Astrocyte of the hippocampus (primary cell): ENCODE measurements at places on chromosomes 11 and 22.

DNA sequence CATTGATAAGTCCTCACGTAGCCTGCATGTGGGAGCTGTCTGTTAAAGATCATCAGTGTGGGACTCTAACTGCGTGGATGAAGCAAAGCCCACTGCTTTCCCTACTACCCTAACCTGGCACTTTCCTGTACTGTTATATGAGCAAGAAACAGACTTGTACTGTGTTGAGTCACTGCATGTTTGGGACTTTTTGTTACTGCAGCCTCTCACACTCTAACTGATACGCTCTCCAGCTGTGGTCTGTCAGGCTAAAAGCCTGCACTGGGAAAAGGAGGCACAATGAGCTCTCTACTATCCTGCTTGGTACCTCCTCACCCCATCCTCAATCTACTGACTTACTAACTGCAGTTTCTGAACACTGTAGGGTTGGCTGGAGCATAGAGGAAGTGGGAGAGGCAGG, 93.7 kb upstream of the PLET1 start:
- no peak for DNase-seq

GRCh38 chr11:67256477-67257135, 9.7 kb upstream of the GRK2 start:
- no peak for DNase-seq

DNA sequence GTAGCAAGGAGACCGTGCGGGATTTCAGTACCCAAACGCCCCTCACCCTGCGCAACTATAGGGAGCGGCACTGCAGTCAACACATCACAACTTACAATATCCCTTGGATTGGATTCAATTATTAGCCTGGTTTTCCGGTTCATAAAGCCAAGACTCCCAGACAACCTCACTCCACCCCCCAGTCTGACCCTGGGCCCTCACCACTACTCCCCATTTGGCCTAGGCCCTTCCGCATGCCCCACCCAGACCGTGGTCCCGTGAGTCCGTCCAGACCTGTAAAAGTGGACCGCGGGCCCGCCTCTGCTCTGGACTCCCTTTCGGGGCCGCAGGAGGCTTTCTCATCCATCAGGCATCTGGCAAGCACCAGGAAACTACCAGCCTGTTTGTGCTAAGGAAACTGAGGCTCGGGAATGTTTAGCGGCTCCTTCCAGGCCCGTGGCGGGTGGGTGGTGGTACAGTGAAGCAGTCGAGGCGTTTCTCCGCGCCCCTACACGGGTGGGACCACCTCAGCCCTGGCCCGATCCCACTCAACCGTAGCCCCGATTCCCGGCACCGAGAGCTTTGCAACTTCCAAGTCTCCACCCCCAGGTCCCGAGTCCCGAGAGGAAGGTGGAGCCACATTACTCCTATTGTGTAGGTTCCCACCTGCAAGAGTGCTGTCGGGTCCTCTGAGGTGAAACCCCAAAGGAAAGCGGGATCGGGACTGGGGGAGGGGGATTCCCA, 679 bp upstream of the DPP3 start:
- peak; percentile 58 for DNase-seq

DNA sequence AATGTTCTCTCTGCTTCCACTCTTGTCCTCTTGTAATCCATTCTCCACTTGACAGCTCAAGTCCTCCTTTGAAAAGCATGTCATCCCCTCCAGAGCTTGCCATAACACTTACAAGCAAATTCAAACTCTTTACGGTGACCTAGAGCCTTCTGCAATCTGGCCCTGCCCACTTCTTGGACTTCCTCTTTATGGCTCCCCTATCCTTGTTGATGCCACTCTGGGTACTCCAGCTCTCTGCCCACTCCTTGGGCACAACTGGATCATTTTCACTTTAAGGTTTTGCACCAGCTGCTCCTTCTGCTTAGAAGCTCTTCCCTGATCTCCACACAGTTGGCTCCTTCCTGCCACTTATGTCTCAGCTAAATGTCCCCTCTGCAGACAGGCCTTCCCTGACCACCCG, 217.9 kb downstream of the DSCAML1 start:
- DNase-seq: no peak

DNA sequence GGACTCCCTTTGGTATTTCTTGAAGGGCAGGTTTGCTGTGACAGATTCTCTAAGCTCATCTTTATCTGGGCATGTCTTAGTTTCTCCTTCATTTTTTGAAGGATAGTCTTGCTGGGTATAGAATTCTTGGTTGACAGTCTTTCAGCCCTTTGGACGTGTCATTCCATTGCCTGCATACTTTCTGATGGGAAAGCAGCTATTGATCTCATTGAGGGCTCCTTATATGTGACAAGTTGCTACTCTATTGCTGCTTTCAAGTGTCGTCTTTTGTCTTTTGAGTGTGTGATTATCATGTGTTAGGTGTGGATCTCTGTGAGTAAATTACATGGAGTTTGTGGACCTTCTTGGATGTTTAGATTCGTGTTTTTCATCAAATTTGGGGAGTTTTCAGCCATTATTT, 21.9 kb downstream of the IGHMBP2 start:
- no peak for DNase-seq

- DNase-seq: no peak
These were observed 397.4 kb downstream of the SOX6 start for GRCh38 chr11:15958910-15959309.

- DNase-seq: no peak
These were observed 53.4 kb upstream of the SPATA19 start for GRCh38 chr11:133898770-133899115.

- DNase-seq: peak; percentile 69
These were observed 3.9 kb downstream of the MAML2 start for GRCh38 chr11:96338910-96339705.

DNA sequence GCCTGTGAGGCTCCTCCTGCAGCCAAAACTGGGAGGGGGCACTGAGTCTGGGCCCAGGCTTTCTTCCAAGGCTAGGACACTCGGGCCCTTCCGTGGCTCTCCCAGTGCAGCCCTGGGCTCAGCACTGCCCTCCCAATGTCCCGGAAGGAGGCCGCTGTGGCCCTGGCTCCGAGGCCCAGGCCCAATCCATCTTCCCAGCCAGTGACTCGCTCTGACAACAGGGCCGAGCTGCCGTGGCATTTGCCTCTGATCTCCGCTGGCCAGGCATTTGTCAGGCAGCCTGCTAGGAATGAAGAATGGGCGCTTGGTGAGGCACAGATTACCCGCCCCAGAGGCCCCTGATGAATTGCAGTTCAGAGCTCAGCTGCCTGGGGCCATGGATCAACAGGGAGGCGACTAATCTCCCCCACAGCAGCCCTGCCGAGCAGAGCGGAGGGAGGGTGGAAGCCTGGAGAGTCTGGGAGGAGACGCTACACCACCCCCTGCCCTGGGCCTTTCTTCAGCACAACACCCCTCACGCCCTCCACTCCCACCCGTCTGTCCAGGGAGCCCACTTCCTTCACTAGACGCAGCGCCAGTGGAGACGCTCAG, 8.3 kb downstream of the FXYD2 start:
- DNase-seq: peak; percentile 69

DNA sequence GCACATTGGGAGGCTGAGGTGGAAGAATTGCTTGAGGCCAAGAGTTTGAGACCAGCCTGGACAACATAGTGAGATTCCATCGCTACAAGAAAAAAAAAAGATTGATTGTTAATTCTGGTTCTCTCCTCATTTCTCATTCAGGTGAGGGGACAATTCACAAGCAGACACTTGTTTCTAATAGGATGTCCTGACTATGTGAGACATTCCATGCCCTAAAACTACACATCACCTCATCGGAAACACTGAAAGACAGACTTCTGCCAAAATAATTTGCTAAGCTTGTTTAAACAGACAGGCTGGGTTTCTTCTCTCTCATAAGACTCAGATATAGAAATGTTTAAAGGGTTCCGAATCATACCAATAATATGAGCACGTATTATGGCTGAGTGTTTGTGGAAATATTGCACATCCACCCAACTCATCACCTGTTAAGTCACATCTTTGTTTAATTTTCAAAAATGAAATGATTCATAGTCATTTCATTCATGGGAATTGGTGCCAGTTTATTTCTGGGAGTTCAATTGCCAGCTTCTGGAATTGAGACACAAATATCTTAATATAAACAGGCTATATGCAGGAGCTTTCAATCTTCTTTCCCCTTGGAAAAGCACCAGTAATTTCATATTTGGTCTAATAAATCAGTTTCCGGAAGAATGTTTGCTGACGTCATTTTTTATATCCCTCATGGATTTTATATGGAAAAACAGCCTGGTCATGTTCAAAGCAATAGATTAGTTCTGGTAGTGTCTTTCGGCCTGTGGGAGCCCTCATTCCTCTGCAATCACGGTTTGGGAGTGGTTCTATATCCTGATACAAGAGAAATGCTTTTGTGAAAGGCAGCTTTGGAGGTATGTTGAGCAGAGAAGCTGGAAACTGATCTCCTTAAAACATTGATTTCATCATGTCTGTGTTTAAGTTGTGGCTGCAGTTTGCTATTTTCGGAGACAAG, 87.0 kb downstream of the BDNF start:
- no peak for DNase-seq

GRCh38 chr11:27347359-27348339, 15.4 kb downstream of the CCDC34 start:
- DNase-seq: peak; percentile 18

DNA sequence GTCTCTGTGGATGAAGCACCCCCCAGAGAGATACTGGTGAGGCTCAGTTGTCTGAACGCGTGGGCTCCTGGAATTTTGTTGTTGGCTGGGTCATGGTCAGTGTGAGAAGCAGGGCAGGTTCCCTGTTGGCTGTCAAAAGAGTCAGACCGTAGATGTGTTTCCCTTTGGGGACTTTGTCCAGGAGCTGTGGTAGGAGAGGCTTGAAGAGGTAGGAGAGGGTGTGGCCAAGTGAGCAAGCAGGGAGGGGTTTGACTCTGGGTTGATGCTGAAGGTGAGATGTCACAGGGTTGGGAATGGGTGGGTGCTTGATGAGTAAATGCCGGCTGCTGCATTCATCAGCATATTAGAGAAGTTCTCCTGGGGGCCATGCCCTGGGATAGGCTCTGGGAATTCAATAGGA, 803.2 kb downstream of the TBC1D22A start:
- no peak for DNase-seq

- DNase-seq: peak; percentile 38
These were observed 34.4 kb upstream of the DNAJB13 start for GRCh38 chr11:73916435-73916834.

- peak; percentile 63 for DNase-seq
These were observed 86.0 kb downstream of the FEZ1 start for GRCh38 chr11:125410091-125410490.

DNA sequence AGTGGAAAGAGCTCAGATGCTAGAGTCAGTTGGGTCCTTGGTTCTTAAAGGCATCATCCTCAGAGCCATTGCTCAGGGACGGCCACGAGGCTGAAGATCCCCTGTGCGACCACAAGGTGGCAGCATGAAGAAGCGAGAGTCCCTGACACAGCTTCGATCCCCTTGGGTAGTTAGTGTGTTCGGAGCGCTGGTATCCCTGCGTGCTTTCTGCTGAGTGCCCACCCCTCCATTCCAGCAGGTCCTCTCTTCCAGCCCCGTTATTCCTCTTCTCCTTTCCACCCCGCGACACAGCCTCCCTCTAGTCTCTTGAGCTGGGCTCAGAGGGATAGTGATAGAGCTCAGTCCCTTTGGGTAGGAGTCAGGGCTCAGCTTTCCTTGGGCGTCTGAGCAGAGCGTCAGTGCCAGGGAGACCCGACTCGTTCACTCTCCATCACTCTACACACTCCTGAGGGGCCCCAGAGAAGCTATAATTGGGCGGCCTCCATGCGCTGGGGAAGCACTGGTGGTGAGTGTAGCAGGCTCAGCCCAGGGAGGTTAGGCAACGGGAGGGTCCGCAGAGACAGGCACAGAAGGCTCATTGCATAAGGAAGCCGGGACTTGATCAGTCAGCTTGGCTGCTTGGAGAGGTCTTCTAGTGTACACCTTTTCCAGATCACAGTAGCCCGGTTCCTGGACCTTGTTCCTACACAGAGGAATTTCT, at the start of gene OR51D1:
Gene OR51D1, plus strand, starts transcription at position 516 of the 700 bp plus-strand sequence. CDS start 2,314 bp downstream, outside the sequence.
- DNase-seq: peak; percentile 82

DNA sequence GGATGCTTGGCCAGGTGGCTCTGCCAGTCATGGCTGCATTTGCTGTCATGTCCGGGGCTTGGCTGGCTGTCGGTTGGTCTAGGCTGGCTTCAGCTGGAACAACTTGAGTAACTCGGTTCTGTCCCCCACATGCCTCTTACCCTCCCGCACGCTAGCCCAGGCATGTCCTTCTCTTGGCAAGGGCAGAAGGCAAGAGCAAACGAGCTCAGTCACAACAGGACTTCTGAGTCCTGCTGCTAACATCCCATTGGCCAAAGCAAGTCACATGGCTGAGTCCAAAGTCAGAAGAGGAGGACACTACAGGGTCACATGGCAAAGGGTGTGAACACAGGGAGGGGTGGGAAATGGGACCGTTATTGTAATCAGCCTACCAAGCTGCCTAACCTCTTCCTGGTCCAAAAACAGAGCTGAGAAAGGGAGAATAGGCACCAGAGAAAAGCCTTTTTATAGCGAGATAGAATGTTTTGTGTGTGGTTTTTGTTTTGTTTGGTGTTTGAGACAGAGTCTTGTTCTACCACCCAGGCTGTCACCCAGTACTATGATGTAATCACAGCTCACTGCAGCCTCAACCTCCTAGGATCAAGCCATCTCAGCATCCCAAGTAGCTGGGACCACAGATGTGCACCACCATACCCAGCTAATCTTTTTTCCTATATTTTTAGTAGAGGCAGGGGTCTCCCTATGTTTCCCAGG, 81.9 kb downstream of the MN1 start:
- no peak for DNase-seq

- DNase-seq: no peak
These were observed 4.8 kb downstream of the SAAL1 start for GRCh38 chr11:18100926-18101656.

- no peak for DNase-seq
These were observed 1.4 kb downstream of the MOV10L1 start for GRCh38 chr22:50091092-50091768.

DNA sequence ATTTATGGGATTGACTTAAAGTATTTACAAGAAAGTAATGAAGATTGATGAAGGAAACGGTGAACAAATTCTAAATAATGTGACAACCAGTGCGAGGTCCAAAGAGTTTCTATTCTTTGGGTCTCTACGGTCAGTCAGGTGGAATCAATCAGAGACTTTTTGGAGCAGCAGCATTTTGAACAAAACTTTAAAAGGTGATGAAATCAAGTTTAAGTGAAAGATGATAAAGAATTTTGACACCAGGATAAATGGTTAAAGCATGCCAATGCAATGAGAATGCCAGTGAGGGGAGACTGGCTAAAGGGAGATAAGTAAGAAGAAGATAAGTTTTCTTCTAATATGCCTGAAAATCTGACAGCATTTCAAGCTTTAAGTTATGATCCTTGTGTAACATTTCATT, 67.9 kb downstream of the DCUN1D5 start:
- DNase-seq: no peak

GRCh38 chr22:37165940-37166674, 16.4 kb upstream of the IL2RB start:
- no peak for DNase-seq

GRCh38 chr22:37822079-37822833, 926 bp upstream of the GALR3 start:
- no peak for DNase-seq

DNA sequence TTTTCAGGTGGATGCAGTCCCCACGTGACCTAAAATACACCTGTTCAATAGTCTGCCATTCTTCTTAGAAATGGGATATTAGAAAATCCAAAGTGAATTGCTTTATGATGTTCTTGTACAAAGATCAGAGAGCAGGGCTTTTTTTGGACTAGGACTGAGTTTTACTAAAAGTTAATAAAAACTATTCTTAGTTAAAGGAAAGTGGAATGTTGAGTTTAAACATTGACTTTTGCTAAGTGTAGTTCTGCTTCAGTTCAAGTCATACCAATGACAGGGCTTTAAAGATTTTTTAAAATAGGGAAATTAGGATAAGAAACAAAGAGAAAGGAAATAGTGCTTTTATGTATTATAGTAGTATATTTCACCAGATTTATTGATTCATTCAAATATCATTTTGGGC, at the start of gene SLC22A24:
Gene SLC22A24, minus strand, starts transcription at position 101 of the 400 bp plus-strand sequence. CDS start 442 bp downstream, outside the sequence.
- no peak for DNase-seq

GRCh38 chr11:12577725-12578644, 96.2 kb upstream of the TEAD1 start:
- no peak for DNase-seq
